ENCODE measurements at places on chromosomes 7 and 10. TPM values are rescaled to one million over a fixed set of nuclear protein-coding genes. Genes with fewer than 3 reads are reported as not detected.

CCL26 gene
- total RNA-seq: not detected

GRCh38 chr7:29453021-29453420 lies 110.6 kb upstream of the PRR15 start:
- H3K4me3 ChIP-seq: no peak overlapping the region
- H3K27ac ChIP-seq: no peak overlapping the region
- DNase-seq: no peak
- H3K27me3 ChIP-seq: no peaks in the 10 kb centered on the region

DNA sequence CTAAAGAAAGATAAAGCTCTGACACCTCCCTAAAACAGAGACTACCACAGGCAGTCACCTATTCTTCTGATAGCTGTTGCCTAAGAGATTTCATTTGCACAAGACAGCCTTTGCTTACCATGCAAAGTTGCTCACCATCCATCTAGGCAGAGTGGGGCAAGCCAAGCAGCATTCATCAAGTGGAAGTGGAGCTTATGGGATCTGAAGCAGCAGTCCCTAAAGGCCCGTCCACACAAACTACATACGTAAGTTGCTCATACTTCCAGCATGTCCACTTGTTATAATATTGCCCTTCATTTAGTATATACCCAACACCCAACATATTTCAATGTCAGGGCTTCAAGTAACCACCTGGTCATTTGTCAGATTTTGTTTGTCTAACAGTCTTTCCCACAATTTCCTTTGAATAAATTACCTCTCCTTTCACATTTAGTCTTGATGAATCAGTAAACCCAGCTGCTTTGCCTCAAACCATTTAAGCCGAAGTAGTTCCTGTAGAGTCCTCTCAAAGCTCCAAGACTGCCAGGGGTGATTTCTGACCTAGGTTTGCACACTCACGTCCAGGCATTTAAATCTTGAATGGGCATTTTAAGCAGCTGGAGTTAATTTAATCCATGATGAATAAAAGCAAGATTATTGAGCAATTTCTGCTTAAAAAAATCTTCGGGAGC lies 67.9 kb downstream of the ATAD1 start:
- H3K4me1 ChIP-seq: no peaks in the 10 kb centered on the region
- DNase-seq: no peak
- H3K27ac ChIP-seq: peak overlapping the region; percentile 76
- H3K36me3 ChIP-seq: no peaks in the 10 kb centered on the region

- no peak overlapping the region for H3K27ac ChIP-seq
- no peaks in the 10 kb centered on the region for H3K27me3 ChIP-seq
- H3K4me3 ChIP-seq: no peak overlapping the region
Observed at GRCh38 chr7:86913709-86914108, 145.7 kb downstream of the ELAPOR2 start.

DNA sequence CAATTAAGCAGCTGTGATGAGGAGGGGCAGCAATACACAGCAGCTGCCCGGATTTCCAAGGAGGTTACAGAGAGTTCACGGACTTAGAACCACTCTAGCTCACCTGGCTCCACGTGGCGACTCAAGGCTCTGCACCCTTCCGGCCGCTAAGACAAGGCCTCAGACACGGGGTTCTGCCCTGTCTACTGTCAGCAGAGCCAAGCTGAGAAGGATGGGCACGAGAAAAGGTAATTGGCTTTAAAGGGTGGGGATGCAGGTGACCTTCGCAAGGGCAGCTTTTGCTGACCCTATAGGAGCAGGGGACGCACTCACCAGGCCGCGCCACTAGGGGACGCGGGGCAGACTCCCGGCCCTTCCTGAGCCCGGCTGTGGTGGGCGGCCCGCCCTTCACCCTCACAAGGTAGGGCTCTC lies 152.4 kb downstream of the KIF20B start:
- DNase-seq: no peak
- no peak overlapping the region for H3K27ac ChIP-seq

- H3K36me3 ChIP-seq: no peaks in the 10 kb centered on the region
- no peak overlapping the region for H3K27ac ChIP-seq
- DNase-seq: no peak
- no peaks in the 10 kb centered on the region for H3K4me1 ChIP-seq
Observed at GRCh38 chr7:97772045-97772901, 40.4 kb downstream of the TAC1 start.

NSMCE4A gene
- total RNA-seq: 89.4 TPM

- H3K36me3 ChIP-seq: peaks cover 2% of the 10 kb centered on the region
- no peak for DNase-seq
Observed at GRCh38 chr10:129792141-129792540, 171.9 kb downstream of the EBF3 start.

- H3K36me3 ChIP-seq: no peaks in the 10 kb centered on the region
- H3K4me1 ChIP-seq: peaks cover 32% of the 10 kb centered on the region
- H3K27me3 ChIP-seq: no peaks in the 10 kb centered on the region
- no peak overlapping the region for H3K27ac ChIP-seq
Observed at GRCh38 chr7:22667562-22668239, 59.3 kb upstream of the IL6 start.

CCDC3 gene
- not detected for total RNA-seq

CARD11 gene
- total RNA-seq: 109 TPM

SH2D4B gene
- 0.11 TPM for total RNA-seq

DNA sequence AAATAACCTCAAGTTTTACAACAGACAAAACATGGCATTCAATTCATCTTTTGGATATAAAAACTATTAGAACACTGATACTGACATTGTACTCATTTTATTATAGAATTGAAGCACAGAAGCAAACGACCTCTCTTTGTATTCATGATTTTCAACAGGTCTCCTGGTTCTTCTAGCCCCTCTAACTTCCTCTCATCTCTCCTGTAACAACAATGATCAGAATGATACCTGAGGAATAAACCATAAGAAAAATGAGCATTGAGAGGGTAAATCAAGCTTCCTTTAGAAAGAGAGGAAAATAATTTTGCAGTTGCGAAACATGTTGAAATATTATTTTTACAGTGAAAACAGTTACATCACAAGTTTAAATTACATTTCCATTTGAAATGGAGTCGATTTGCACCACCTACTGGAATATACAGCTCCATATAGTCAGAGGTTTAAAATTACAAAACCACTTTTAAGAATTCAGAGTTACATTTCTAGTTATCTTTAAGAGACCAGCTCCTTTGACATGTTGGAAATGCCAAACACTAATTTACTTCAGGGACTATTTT lies 17.5 kb upstream of the TEX36 start:
- H3K27me3 ChIP-seq: no peaks in the 10 kb centered on the region
- no peak overlapping the region for H3K4me3 ChIP-seq
- no peak overlapping the region for H3K27ac ChIP-seq
- H3K36me3 ChIP-seq: peaks cover 4% of the 10 kb centered on the region
- H3K4me1 ChIP-seq: no peaks in the 10 kb centered on the region

MYOF gene
- total RNA-seq: 0.11 TPM

- no peak overlapping the region for H3K4me3 ChIP-seq
- DNase-seq: no peak
- no peaks in the 10 kb centered on the region for H3K4me1 ChIP-seq
- peaks cover 4% of the 10 kb centered on the region for H3K27me3 ChIP-seq
Observed at GRCh38 chr10:132899054-132899750, 43.2 kb downstream of the CFAP46 start.

- H3K27ac ChIP-seq: no peak overlapping the region
- no peaks in the 10 kb centered on the region for H3K4me1 ChIP-seq
- H3K27me3 ChIP-seq: peaks cover 29% of the 10 kb centered on the region
- H3K36me3 ChIP-seq: no peaks in the 10 kb centered on the region
- no peak overlapping the region for H3K4me3 ChIP-seq
Observed at GRCh38 chr7:154304740-154305700, 252.8 kb downstream of the DPP6 start.

HYCC1 gene
- 15.2 TPM for total RNA-seq

GRCh38 chr7:84697506-84697905 lies 489.4 kb downstream of the SEMA3D start:
- no peak overlapping the region for H3K4me3 ChIP-seq
- no peaks in the 10 kb centered on the region for H3K27me3 ChIP-seq
- no peak overlapping the region for H3K27ac ChIP-seq

CYP2C9 gene
- total RNA-seq: not detected

- DNase-seq: no peak
- no peaks in the 10 kb centered on the region for H3K4me1 ChIP-seq
- no peak overlapping the region for H3K4me3 ChIP-seq
Observed at GRCh38 chr10:14751014-14751896, 23.4 kb downstream of the FAM107B start.

DNA sequence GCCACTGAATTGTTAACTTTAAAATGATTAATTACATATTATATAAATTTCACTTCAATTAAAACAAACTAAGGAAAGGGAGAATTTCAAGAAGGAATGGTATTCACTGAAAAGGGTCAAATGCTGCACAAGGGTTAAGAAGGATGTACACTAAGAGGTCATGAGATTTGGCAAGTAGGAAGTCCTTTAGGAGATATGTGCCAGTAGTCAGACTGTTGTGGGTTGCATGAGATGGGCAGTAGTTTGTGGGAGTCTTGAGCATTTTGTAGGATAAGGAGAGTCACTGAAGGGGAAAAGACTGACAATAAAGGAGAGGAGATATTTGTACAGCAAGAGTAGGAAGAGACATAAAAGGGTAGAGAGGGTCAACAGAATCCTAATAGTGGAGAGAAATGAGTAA lies 12.4 kb upstream of the PTPN12 start:
- H3K4me1 ChIP-seq: no peaks in the 10 kb centered on the region
- DNase-seq: no peak
- no peaks in the 10 kb centered on the region for H3K27me3 ChIP-seq
- no peak overlapping the region for H3K4me3 ChIP-seq

RBM20 gene
- total RNA-seq: 0.93 TPM

TMEM178B gene
- not detected for total RNA-seq

DNA sequence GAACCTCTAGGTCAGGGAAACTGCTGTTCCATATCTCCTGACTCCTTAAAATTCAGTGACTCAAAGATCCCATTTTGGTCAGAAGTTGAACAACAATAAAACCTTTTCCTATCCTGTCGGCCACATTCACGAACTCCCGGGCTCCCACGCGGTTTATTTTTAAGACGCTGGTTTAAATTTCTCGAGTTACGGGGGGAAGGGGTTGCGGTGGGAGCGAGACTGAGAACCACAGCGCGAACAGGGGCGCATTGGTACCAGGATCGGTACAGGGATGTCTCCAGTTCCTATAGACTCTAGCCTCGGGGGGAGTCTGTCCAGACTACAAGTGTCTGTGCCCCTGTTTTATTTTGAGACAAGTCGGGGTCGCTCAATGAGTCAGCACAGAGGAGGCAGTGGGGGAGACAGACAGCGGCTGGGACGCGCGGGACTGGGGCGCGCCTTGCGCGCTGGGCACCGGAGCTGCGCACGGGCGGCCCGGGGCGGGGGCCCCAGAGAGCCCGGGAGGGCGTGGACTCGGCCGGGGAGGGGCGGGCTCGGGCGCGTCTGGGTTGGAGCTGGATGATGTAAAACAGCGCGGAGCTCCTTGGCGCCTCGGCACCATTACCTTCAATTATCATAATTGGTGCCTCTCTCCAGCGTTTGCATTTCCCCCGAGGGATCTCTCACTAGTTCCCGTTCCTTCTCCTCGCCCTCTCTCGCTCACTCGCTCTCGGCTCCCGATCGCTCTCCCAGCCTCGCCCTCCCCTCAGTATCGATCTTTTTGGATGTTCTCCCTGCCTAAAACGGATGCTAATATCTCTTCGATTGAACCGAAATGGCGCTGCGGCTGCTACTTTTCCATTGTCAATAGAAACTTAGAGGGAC lies 8.7 kb upstream of the BAMBI start:
- peaks cover 10% of the 10 kb centered on the region for H3K4me1 ChIP-seq
- H3K27me3 ChIP-seq: peaks cover 55% of the 10 kb centered on the region
- H3K36me3 ChIP-seq: no peaks in the 10 kb centered on the region
- H3K4me3 ChIP-seq: peak overlapping the region; percentile 72

AGR2 gene
- not detected for total RNA-seq

LIPJ gene
- 0.18 TPM for total RNA-seq

DNA sequence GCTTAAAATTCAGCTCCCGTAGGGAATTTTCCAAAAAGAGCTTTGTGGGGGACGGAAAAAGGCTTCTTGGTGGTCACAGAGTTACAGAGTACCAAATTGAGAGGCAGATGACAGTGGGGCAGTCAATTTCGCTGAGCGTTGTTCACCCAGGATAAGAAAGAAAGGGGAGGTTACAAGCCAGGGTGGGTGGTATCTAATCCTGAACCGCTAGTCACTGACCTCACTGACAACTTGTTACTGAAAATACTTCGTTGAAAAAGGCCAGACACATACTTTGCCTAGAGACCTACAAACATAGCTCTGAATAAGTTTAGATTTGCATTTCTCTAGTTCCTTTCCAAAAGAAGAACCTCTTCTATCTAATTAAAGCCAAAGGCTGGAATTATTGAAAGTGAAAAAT lies at the start of gene CTNNA3:
Gene CTNNA3 (minus strand): TSS at position 167 of the 400 bp plus-strand sequence.
- no peak within 1 kb of the TSS for H3K27ac ChIP-seq
- H3K4me1 ChIP-seq: no peaks in the 10 kb centered on the region

- H3K27me3 ChIP-seq: no peaks in the 10 kb centered on the region
- H3K36me3 ChIP-seq: peaks cover 30% of the 10 kb centered on the region
- H3K27ac ChIP-seq: no peak overlapping the region
- H3K4me3 ChIP-seq: no peak overlapping the region
Observed at GRCh38 chr10:16592378-16592777, 70.7 kb upstream of the C1QL3 start.

Data from naive thymus-derived CD8-positive, alpha-beta T cell (primary cell).